LHCN-M2 (cell line): ENCODE measurements at places on chromosomes 13 and 19. TPM values are rescaled to one million over a fixed set of nuclear protein-coding genes. Genes with fewer than 3 reads are reported as not detected.

Gene LIG1
- 49.8 and 54.9 TPM in 2 replicates for total RNA-seq

GRCh38 chr19:18817574-18817973 is 14.2 kb upstream of the UPF1 start:
- no peak for DNase-seq

GRCh38 chr13:59444210-59444857 is 719.4 kb downstream of the DIAPH3 start:
- no peak for DNase-seq

Gene CLDND2
- total RNA-seq: not detected in 2 replicates

DNA sequence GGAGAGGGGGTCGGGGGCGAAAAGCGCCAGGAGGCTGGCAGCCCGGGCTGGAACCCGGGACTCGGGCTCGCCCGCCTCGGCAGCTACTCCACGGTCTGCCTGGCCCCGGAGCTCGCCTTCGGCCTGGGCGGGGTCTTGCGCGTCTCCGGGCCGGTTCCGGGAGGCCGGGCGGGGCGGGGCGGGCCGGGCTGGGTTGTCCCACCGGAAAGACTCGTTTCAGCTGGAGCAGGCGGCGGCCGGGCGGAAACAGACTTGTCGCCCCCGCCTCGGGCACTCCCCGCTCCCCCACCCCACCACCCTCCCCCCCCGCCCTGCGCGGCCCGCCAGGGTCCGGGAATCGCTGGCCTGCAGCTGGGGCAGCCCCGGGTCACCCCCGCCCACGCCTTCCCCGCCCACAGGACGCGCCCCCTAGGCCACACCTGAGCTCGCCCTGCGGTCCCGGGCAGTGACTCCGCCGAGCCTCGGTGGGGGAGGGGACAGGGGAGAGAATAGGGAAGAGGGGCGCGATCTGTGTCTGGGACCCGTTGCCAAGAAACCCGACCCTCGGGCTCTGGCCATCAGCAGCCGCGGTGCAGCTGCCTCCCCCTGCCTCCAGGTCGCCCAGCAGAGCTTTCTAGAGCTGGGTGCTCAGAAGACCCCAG is 109.4 kb downstream of the KCTD15 start:
- DNase-seq: no peak

Gene APLP1
- total RNA-seq: 38.3 and 47.1 TPM in 2 replicates

- DNase-seq: no peak
These were observed 477.0 kb downstream of the FOXO1 start for GRCh38 chr13:40189426-40189825.

DNA sequence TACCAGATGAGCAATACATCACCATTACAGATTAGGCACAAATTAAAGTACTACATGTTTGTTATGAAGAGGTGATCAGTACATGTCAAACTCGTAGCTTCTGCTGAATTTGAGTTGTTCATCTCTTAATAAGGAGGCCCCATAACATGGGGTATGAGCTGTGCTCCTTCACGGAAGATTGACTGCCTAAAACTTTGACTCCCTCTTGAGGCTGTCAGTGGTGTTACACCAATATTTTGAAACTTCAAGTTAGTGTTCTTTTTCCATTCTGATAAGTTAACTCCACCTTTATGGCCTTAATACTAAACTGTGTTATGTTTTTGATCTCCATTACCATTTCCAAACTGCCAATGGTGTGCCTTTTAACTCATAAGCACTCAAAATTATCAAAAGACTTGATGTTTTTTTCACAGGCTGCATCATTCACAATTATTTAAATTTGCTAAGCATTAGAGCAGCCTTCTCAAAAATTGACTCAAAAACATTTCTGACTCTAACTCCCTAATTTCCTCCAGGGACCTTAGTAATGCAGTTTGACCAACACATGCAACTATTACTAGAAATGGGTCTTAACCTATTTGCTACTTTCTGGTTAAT is 1591.5 kb downstream of the PCDH9 start:
- peak; percentile 52 for DNase-seq
